ENCODE measurements at places on chromosomes 7 and 10.

- DNase-seq = no peak
These were observed 268.0 kb downstream of the CDK14 start for GRCh38 chr7:90864088-90864487.

GRCh38 chr7:92987538-92987937 is 130.2 kb downstream of the SAMD9 start:
- no peak for DNase-seq

DNA sequence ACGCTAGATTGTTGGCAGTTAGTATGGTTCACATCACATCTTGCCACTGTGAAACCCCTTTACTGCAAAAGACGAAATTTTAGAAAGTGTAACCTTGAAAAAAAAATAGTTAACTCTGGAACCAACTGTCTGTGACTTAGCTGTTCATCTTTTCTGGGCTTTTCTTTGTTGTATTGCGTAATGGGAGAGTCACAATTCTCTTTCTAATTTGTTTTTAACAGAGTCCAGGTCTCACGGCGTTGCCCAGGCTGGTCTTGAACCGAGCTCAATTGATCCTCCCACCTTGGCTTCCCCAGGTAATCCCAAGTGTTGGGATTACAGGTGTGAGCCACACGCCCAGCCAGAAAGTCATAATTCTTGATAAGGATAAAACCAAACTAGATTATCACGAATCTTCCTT is 14.5 kb downstream of the UBE3C start:
- DNase-seq = no peak

GRCh38 chr7:135944753-135945152 is 32.4 kb downstream of the MTPN start:
- no peak for DNase-seq

DNA sequence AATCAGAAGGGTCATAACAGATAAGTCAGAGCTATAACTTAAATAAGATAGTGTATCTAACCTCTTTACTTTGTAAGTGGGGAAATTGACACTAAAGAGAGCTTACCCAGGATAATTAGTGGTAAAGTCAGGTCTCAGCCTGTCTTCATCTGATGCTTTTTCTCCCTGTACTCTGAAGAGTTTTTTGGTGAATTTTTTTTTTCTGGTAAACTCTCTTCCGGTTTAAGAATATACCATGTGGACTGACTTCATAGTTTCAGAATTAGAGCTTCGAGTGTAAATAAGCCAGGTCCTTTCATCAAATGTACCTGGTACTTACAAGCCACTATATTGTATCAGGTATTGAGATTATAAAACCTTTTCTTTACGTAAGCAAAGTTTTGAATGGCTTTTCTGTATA is 6.8 kb downstream of the MINPP1 start:
- DNase-seq = no peak

DNA sequence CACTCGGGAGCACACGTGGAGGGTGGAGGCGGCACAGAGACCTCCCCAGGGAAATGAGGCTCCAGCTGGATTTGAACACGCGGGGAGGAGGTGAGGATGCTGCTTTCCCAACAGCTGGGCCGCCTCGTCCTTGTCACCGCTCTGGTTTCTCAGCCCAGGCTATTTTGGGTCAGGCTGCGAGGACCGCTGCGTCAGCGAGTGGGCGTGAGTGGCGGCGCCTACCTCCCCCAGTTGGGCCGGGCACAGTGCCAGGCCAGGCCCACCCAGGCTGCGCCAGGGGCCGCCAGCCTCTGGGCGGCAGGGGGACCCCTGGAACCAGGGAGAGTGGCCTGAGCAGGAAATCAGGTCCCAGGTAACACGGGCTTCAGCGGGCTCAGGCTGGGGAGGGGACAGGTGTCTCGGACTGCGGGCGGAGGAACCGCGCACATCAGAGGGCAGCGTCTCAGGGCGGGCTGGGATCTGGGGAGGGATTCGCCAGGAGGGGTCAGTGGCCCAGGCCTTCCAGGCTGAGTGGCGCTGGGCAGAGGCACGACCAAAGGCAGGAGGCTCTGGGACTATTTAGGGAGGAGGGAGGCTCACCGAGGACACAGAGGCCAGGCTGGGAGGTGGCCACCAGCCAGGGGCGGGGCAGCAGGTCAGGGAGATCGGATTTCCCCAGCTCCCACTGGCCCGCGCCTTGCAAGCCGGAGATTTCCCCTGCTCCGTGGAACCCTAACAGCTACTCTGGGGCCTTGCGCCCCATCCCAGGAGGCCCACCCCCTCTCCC is 125.2 kb upstream of the RET start:
- DNase-seq = no peak

GRCh38 chr7:20053334-20054104 is 163.7 kb downstream of the MACC1 start:
- DNase-seq = no peak

DNA sequence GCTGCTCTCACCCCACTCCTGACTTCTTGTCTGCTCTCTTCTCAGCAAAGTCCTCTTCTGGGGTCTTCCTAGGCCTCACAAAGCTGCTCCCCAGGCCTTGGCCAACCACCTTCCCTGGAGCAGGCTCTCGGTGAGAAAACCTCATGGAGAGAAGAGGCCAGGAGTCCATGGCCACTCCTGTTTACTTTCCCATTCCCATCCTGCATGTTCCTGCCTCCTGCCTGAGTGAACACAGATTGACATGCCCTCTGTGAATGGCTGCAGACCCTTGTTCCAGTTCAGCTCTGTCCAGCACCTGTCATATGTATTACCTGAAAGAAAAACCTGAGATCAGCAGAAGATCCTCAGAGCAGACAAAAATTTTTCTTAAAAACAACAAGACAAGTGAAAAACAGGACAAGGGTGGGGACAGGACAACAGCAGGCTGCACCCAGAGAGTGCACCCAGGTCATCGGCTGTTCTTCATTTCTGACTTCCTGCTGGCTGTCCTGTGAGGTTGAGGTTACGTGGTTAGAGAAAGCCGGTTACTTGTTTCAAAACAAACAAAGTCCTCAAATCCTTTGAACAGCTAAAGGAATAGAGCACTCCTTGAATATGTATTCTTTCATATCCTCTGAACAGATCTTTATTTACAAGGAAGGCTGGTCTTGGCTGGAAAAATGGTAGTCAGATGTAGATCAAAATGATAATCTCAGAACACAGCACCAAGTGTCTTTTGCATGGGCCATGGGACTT is 34.0 kb upstream of the DLD start:
- no peak for DNase-seq

DNA sequence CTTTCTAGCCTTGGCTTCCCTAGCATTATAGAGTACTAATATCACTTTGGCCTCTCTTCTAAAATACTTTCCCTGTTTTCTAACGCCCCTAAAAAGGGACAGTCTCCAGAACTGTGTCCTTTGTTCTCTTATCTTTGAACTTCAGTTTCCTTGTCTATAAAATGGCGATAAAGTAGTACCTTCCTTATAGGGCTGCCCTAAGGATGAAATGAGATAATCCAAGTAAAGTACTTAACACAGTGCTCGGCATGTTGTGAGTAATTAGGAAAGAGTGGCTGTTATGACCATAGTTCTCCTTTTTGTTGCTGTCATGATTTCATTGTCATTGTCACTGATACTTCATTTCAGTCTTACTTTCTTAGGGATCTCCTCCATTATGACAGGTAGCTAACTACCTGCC is 114.7 kb downstream of the EXOC4 start:
- DNase-seq = no peak

- no peak for DNase-seq
These were observed 565 bp downstream of the STRIP2 start for GRCh38 chr7:129434675-129435318.

GRCh38 chr7:63073736-63074135 is 924.9 kb upstream of the ZNF722 start:
- no peak for DNase-seq

GRCh38 chr10:789831-790701 is 100.6 kb upstream of the DIP2C start:
- DNase-seq = no peak

DNA sequence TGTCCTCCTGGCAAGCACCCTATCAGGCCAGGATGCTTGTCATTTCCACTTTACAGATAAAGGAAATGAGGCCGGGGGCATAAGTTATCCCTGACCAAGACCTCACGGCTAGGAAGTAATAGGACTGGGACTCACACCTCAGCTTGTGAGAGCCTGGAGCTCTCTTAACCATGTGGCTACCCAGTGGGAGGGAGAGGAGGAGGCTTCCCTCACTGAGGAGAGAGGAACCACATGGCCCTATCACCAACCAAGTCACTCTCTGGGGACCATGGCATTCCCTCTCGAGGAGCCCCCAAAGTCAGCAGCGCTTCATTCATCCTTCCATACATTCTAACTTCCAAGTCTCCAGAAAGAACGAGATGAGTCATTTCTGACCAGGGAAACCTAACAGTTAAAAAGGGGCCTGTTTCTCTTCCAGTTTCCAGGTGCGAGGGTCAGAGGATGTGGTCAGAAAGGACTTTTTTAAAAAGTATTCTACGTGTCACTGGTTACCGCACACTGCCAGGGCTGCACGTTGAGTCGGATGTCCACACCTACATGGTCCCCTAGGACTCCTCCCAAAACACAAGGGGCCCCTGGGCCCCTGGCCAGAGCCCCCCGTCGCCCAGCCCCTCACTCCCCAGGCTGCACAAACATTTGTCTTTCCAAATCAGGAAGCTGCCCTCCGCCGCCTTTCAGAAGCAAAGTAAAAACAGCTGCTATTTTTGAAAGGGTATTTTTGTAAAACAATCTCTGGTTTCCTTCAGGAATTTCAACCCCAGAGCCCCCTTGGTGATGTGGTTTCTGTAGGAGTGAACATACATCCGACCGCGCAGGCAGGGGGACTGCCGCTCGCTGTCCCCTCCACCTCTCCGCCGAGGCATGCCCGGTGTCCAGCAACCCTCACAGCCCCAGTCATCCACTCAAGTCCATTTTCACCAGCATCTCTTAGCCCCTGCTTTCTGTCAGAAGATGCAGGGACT is 128.2 kb upstream of the CHST15 start:
- DNase-seq = no peak

DNA sequence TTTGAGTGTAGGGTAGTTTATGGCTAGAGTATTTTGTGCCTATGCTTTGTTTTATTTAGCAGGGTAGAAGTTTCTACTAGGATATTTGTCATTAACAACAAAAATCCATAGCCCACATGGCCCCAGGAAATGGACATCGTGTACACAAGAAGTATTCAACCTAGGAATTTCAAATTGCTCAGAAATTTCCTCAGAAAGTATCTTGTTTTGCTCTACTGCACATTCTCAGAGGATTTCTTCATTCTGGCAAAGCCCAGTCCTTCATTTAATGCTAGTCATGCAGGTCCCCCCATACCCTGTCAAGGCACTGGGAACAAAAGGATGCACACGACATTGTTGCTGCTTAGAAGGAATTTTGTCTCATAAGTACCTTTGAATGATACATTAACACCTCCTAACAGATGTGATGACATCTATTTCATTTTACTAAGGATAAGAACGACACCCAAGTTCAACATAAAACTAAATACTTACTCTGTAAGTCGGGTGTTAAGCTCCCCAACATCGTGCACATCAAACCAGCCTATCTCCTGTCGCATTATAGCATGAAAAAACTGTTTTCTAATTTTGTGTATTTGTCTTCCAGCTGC is 34.3 kb downstream of the ABCB1 start:
- DNase-seq = no peak

DNA sequence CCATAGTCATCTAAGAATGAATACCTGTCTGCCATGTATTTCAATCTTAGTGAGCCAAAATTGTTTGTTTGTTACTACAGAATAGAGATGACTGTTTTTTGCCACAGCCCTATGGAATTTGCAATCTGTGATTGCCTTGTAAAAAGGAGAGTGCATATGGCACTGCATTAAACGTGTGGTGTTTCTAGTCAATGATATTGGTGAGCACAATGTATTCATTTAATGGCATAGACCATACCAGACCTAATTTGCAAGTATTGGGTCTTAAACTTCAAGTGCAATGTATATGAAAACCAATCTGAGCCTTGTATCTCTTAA is 11.3 kb downstream of the INSIG1 start:
- DNase-seq = no peak

GRCh38 chr7:151775547-151776443 is 101.1 kb downstream of the PRKAG2 start:
- DNase-seq = no peak

DNA sequence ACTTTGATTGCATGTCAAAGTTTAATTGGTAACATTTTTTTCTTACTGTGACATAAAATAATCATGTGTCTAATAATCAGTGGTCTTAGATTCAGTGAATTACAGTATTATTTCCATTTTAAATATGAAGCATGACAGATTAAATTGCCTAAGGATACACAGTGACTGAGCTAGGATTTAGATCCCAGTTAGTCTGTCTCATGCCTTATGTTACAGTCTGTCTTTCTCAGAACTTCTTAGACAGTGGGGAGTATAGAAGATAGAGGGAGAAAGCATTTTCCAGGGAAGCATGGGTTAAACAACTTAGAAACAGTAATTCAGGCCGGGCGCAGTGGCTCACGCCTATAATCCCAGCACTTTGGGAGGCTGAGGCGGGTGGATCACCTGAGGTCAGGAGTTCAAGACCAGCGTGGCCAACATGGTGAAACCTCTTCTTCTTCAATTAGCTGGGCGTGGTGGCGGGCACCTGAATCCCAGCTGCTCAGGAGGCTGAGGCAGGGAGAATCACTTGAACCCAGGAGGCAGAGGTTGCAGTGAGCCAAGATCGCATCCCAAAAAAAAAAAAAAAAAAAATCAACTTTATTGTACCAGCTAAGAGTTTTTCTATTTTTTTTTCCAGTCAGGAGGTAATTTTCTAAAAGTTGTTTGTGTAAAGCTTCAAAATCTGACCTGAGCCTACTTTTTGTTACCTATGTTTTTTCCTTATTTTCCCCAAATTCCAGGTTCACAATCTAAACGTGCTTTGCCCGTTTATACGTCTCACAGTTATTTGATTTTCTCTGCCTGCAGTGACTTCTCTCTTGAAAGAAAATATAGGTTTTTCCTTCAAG is 3.3 kb downstream of the CASD1 start:
- no peak for DNase-seq

GRCh38 chr7:12210179-12211053 is 678 bp upstream of the TMEM106B start:
- no peak for DNase-seq

GRCh38 chr7:2201686-2202360 is 30.9 kb downstream of the MAD1L1 start:
- DNase-seq = no peak

DNA sequence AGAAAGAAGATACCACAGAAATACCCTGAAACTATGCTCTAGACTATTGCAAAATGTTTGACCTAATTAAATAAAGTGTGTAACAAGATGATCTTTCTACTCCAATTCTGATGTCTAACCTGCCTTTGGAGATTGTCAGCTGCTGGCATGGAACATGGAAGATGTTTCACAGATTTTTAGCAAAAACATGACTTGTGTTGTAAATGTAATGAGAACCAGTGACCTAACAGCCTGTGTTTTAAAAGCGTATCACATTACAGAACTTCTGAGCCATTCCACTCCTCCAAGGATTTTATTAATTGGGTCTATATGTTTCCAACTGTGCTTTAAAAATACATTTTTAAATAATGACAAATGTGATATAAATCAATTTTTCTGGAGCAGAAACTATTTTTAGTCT is 526.3 kb upstream of the SEMA3D start:
- no peak for DNase-seq

Data from stromal cell of bone marrow (primary cell).